NCI-H2171 treated with DMSO at 0.1 percent for 48 hours (cell line): ENCODE measurements at places on chromosomes 4 and X.

DNA sequence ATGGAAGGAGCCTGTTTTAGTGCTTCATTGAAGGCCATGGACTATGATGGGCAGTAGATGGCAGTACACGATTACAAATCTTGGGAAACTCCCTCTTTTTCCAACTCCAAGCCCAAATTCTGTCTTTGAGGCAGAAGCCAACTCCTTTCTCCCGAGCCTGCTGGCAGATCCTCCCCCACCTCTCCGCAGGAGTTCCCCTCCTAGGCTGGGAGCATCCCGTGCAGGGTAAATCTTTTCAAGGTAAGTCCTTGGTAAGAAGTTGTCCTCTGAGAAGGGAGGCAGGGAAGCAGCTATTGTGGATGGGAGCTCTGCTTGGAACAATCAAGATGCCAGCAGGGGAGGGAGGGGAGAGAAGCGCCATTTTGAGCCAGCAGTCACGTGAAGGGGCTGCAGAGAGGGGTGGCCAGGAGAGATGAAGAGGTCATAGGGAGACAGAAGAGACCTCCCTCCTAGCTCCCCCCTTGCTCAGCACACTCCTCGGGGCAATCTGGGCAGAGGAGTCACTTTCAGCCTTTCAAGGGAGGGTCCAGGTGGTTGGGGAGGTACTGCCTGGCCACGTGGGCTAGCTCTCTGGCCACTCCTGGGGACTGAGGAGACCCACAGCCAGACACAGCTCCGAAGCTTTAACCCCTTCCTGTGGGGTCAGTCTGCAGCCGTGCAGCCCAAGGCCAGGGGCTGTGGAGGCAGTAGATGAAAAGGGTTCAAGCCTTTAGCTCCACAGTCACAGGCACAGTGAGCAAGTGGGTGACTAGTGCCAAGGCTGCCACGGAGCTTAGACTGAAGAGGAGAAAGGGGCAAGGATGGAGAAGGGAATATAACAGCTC is 9.6 kb downstream of the CC2D2A start:
- peak; percentile 82 for DNase-seq

GRCh38 chr4:62075089-62075488 is 875.0 kb downstream of the ADGRL3 start:
- DNase-seq, result no peak

- DNase-seq, result peak; percentile 2
Measured at GRCh38 chr4:185210102-185210981, 944 bp downstream of the SNX25 start.

DNA sequence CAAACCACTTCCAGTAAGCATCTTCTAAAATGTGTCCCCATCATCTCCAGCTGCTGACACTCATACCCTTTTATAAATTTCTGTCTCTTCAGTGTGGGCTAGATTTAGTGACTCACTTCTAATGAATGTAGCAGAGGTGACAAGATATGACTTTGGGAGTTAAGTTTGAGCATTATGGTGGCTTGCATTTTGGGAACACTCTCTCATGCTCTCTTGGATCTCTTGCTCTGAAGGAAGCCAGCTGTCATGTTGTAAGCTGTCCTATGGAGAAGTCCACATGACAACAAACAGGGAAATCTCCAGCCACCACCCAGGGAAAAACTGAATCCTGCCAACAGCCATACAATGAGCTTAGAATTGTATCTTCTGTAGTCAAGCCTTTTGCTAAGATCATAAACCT is 691.3 kb upstream of the PCDH7 start:
- no peak for DNase-seq

- no peak for DNase-seq
Measured at GRCh38 chrX:121666171-121666570, 618.8 kb downstream of the GLUD2 start.

GRCh38 chrX:29275928-29276327 is 688.7 kb downstream of the IL1RAPL1 start:
- no peak for DNase-seq

DNA sequence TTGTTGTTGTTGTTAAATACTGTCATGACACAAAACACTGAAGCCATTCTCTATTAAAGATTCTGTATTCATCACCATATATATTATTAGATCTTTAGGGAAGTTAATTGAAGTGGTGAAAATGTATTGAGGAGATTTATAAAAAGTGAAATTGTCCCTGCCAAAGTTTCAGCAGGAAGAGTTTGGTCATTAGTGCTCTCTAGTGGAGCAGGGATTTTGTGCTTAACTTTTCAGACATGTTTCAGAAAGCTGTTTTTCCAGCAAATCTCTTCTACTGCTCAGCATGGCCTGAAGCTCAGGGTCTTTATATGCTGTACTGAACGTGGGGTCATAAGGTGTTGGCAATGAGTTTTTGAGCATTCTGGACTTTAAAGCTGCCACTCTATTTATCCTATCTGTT is 36.7 kb upstream of the CXXC4 start:
- no peak for DNase-seq

DNA sequence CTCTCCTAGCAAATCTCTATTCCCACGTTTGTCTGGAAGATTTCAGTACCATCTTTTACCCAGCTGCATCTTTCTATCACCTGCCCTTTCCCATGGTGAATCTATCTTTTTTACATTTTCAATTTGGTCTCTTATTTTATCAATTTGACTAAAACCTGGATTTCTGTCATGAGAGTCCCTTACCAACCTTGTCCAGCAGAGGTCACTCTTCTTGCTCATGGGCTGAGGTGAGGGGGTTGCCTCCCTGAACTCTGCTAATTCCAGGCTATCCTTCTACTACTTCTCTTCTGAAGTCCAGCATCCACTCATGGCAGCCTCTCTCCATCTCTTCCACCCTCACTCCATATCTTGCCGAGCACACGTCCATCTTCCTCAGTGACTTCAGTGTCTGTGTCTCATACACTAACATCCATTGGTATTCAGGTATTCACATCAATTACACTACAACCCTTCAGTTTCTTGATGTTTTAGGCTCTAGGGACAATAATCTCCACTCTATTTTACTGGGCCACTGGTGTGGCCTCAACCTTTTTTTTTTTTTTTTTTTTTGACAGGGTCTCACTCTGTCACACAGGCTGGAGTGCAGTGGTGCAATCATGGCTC is 17.8 kb upstream of the ZNF827 start:
- peak; percentile 3 for DNase-seq

GRCh38 chr4:168621806-168622589 is 125.1 kb downstream of the PALLD start:
- DNase-seq, result no peak

GRCh38 chr4:98932539-98932938 is 3.6 kb upstream of the EIF4E start:
- DNase-seq, result no peak
